ENCODE measurements at places on chromosomes 16 and 17. TPM values are rescaled to one million over a fixed set of nuclear protein-coding genes. Genes with fewer than 3 reads are reported as not detected.

SHISA6 gene
- 0.22 TPM for total RNA-seq

- DNase-seq: peak; percentile 89
Measured at GRCh38 chr16:85659805-85660511, 28.8 kb downstream of the GINS2 start.

DNA sequence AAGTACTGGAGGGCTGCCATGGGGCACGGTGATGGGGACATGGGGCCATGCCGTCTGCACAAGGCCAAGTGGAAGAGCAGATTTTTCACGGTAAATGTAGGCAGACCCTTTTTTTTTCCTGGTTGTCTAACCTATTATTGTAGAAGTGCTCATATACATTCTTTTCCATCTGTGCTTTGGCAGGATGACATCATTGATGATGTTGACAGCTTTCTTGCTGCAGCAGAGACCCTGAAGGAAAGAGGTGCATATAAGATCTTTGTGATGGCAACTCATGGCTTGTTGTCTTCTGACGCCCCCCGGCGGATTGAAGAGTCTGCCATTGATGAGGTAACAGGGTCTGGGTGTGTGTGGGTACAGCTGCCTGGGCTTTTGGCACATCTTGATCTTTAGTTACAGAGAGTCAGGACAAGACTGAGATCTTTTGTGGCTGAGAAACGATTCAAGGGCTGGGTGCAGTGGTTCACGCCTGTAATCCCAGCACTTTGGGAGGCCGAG lies 23.3 kb upstream of the SLC5A10 start:
- DNase-seq: no peak

DNA sequence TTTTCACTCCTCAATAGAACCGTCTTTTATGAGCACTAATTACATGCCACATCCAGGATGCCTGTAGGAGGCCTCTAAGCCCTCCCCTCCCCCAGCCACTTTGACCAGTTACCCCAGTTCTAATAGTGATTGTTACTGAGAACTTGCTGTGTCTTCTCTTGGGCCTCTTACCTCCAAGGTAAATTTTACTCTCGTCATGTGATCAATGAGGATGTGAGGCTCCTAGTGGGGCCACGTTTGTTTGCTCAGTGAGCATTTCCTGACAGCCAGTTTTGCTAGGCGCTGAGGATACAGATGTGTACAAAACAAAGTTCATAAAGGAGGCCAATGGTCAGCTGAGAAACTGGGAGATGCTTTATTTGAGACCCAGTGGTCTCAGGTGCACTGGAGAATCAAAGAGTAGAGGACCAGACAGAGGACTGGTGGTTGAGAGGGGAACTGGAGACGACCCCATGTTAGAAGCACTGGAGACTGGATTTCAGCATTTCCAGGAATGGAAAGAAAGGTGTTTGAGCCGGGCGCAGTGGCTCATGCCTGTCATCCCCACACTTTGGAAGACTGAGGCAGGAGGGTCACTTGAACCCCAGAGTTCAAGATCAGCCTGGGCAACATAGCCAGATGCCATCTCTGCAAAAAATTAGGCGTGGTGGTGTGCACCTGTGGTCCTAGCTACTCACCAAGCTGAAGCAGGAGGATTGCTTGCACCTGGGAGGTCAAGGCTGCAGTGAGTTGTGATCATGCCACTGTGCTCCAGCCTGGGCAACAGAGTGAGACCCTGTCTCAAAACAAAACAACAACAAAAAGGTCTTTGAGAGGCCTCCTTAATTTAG lies 2.6 kb downstream of the ATP2C2 start:
- DNase-seq: no peak

Data from psoas muscle (tissue), 8 donors.